ENCODE measurements at places on chromosomes 5 and 9.
A peak's percentile ranks its signal among the peaks of the same experiment; 100 is the strongest.

DNA sequence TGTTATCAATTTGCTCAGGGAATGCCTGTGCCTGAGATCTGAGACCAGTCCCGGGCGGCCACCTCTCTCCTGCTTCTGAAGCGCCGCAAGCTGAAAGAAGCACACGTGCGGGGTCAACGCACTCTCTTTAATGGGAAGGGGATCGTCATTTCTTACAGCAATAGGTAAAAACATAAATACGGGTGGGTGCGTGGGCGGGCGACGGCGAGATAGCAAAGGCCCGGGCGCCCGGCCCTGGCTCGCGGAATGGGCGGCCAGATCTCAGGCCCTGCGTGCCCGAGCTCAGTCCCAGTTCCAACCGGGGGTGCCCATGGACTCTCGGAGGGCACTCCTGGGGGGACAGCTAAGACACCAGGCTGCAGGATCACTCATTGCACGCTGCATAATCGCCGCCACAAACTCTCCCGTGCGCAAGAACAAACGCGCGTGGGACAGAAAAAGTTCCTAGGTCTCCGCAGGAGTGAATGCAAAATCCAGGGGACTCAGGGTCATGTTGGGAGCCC, 3.0 kb downstream of the NKX2-5 start:
- DNase-seq: no peak

GRCh38 chr9:133430244-133430643, 8.1 kb downstream of the ADAMTS13 start:
- DNase-seq: no peak

DNA sequence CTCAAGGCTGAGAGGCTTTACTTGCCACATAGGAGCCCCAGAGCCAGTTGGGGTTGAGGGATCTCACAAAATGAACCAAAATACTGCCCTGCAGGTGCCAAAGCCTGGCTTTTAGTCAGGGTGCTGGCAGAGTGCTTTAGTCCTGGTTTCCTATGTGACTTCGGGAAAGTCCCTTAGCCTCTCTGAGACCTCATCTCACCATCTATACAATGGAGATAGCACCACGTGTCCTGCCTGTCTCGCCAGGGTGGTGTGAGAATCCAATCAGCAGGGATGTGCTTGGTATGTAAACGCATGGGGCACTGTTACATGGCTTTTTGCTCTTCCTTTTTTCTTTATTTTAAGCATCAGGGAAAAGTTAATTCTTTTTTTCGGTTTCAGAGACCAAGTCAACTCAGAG, 68.3 kb downstream of the SHB start:
- no peak for DNase-seq

- DNase-seq: no peak
Observed at GRCh38 chr5:102749416-102750030, 5.6 kb upstream of the PAM start.

DNA sequence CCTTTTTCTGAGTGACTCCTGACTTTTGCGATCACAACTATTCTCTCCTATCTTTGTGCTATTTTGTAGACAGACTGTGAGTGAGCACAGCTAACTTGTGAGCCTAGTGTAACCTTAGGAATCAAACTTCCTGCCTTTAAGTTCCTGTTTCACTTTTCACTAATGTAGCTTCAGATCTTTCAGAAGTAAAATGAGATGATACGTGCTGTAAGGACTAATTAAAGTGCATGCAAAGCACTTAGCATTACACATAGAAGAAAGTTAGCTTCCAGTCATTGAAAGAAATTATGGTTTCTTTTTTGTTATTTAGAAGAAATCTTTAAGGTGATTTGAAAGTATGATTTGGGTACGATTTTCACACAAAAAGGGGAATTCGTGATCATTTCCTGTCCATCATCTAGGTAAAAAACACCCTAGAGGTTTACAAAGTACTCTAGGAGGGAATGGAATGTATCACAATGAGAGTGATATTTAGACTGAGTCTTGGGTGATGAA, 122.7 kb downstream of the ST8SIA4 start:
- peak; percentile 20 for DNase-seq

GRCh38 chr9:20606652-20607051, 15.6 kb downstream of the MLLT3 start:
- DNase-seq: no peak

GRCh38 chr5:228886-229285, 10.8 kb downstream of the SDHA start:
- DNase-seq: no peak

- no peak for DNase-seq
Observed at GRCh38 chr9:95381221-95381620, 63.7 kb upstream of the FANCC start.

Data from memory B cell (primary cell).